ENCODE measurements at places on chromosomes 6 and 20. TPM values are rescaled to one million over a fixed set of nuclear protein-coding genes. Genes with fewer than 3 reads are reported as not detected.

The MRAP2 gene
- not detected for total RNA-seq

The TAGAP gene
- 128 TPM for total RNA-seq

The OLIG3 gene
- not detected for total RNA-seq

The COL9A1 gene
- not detected for total RNA-seq
